ENCODE measurements at places on chromosomes 12 and 14. TPM values are rescaled to one million over a fixed set of nuclear protein-coding genes. Genes with fewer than 3 reads are reported as not detected.

Gene ADAM21
- not detected for total RNA-seq

Gene KRT3
- not detected for total RNA-seq

Gene POTEM
- 0.10 TPM for total RNA-seq

Gene CATSPERB
- 0.61 TPM for total RNA-seq

Gene TMEM52B
- total RNA-seq, result not detected

Gene DENND5B
- total RNA-seq, result 28.3 TPM

Gene USP44
- not detected for total RNA-seq

Gene PTGDR
- not detected for total RNA-seq

Gene EML1
- not detected for total RNA-seq

Gene HECTD4
- 22.3 TPM for total RNA-seq

Gene SLC48A1
- 31.1 TPM for total RNA-seq

Gene CCND2
- not detected for total RNA-seq

Gene GPX2
- 1,024 TPM for total RNA-seq

Gene POP5
- total RNA-seq, result 70.9 TPM

Gene DPPA3
- total RNA-seq, result not detected

Gene HOTAIR
- 6.8 TPM for total RNA-seq

Gene NAB2
- total RNA-seq, result 17.8 TPM

All from HT-29 (cell line).